ENCODE measurements at places on chromosomes 7 and 10.

DNA sequence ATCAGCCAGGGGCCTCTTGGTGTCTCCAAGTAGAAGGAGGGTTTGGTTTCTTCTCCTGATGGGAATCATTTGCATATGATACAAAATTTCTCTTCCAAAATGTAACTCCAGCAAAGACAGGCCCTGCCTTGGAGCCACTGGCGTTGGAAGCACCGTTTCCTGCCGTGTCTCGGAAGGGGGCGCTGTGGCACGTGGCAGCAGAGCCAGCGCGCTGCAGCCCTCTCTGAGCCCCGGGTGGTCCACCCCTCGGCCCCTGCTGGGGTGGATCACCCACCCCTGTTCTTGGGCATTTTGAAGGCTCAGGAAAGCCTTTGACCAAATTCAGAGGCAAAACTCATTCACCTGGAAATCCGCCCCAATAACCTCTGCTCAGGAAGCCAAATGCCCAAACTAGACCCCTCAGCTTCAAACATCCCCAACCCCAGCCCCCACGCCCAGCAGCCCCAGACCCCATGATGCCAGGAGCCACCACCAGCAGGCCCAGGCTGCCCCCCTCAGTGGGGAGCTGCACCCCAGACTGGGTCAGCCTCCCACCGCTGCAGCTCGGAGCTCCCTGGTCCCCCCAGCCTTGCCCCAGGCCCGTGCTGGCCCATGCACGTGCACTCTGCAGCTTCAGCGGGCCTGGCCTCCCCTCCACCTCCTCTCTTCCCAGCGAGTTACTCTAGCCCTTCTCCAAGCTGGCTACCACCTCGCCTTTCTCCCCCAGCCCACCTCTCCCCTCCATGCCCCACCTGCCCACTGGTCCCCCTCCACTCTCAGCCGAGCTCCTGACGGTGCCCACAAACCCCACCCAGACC, 29.5 kb upstream of the ELFN1 start:
- no peak for DNase-seq

DNA sequence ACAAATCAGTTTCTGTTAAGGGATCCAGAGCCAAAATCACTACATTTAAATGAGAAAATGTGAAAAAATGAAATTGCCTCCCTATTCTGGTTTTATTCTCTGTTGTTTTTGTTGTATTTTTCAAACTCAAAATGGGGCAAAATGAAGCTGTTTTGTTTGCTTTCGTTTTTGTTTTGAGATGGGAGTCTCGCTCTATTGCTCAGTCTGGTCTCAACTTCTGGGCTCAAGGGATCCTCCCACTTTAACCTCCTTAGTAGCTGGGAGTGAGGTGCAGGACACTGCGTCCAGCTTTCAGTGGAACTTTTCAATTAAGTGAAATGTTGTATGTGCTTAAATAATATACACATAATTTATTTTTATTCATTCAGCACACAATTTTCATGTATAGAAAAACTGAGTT, 205.0 kb downstream of the SORCS1 start:
- DNase-seq, result no peak

GRCh38 chr7:123096976-123097375, 101.5 kb upstream of the TAS2R16 start:
- no peak for DNase-seq

DNA sequence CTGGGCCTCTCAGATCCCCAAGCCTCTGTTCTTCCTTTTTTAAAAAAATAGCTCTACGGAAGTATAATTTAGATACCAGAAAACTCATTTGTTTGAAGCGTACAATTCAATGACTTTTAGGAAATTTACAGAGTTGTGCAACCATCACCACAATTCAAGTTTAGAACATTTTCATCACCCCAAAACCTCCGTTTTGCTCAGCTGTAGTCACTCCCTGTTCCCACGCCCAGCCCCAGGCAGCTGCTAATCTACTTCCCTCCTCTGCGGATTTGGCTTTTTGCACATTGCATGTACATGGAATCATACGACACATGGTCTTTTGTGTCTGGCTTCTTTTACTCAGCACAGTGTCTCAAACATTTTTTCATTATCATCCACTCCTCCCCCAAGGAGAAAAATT, 229.2 kb downstream of the TCF7L2 start:
- DNase-seq, result peak; percentile 27

GRCh38 chr7:143487566-143487965, 9.9 kb downstream of the TAS2R41 start:
- peak; percentile 56 for DNase-seq

GRCh38 chr7:7180725-7181449, 1.5 kb upstream of the C1GALT1 start:
- DNase-seq, result no peak

DNA sequence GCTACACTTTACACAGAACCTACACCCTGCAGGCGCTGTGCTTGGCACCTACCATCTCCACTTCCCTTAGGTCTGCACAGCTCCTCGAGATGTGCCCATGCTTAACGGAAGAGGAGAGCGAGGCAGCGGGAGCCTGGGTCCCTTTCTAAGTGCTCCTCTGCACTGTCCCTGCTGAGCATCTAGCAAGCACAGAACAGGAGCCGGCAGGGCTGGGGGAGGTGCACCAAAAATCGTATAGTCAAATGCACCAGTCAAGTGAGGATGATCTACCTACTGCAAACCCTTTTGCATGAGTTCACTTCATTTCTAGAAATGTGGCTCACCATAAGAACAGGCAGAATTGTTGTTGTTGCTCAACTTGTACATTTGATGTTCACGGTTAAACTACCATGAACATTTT, 267.7 kb downstream of the TNS3 start:
- no peak for DNase-seq

DNA sequence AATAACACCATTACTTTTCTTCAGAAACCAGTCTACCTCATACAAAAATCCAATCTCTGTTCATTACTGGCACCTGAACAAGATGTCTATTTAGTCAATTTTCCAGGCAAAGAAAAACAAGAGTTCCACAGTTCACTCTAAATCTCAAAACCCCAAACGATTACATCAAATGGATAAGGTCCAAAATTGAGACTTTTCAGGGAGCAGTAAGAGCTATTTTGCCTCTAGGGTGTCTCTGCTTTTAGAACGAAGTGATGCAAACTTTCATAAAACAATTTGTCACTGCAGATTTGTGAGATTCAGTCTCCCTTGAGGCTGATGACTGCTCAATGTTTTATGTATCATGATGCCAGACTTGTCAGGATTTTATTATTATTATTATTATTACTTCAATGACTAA, 937.0 kb upstream of the PHF14 start:
- DNase-seq, result no peak

DNA sequence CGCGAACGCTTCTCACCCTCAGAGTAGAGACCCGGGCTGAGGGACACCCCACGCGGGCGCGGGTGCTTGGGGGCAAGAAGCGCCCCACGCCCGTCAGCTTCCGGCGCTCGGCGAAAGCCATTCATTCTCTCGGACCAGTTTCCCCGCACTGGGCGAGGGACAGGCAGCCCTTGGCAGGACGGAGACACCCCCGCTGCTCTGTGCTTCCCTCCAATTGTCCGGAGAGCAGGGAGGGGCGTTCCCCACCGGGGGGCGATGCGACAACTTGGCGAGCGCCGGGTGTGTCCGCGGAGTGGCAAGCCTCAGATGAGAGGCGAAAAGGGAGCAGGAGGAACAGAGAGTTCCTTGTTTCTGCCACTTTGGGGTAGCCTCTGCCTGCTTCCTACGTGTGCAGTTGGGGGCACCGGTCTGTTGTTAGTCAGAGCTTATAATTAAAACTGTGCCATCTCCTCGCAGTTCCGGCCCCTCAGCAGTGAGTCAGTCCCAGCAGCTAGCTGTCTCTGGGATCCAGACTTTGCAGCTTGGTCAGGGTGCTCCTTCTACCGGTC, 1.7 kb downstream of the GPR158 start:
- DNase-seq, result no peak

DNA sequence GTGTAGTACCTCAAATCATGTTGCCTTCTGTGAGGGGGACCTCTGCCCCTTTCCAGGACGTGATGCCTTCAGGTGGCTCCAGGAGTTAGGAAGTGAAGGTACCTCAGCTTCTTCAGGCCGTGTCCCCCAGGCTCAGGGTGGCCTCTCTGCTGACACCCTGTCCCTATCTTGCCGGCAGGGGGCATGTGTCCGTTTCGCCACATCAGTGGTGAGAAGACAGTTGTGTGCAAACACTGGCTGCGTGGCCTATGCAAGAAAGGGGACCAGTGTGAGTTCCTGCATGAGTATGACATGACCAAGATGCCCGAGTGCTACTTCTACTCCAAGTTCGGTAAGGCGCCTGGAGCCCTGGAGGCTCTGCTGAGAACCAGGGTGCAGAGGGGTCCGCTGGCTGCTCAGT, 9.2 kb downstream of the CPSF4 start:
- DNase-seq, result no peak

DNA sequence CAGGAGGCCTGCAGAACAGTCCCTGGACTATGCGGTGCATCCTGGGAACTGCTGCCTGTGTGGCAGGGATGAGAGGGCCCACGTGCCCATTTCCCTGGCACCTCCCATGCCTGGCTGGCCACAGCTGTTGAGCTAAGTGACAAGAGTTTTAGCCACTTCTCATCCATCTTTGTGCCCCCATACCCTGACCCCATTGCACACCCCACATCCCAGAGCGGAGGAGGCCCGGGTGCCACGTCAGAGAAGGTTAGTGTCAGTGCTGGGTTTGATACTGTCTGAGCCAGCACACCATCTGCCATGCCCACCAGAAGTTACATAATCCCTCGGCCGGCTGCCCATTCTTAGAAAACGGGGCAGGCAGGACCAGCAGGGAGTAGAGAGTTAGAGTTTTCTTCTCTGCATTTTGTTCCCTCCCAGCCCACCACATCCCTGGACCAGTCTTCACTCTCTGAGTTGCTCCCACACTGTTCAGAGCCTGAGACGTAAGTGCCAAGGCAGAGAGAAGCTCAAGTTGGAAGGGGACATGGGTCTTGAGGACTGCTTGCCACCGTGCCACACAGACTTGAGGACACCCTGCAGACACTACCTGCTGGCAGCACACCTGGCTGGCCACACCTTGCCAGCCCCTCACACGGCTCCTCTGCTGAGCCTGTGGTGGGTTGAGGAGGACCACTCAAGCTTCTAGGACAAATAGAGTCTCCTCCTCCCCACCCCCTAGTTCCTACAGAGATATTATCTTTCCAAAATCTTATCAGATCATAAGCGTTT, 13.1 kb downstream of the UNC5B start:
- DNase-seq, result no peak

GRCh38 chr10:110008518-110009339, 945 bp downstream of the ADD3 start:
- no peak for DNase-seq

GRCh38 chr10:102233997-102234396, 7.3 kb downstream of the PITX3 start:
- no peak for DNase-seq

- no peak for DNase-seq
Observed at GRCh38 chr10:88333248-88333630, 249.9 kb downstream of the RNLS start.

- peak; percentile 28 for DNase-seq
Observed at GRCh38 chr10:74177140-74177677, 26.2 kb downstream of the ADK start.

- no peak for DNase-seq
Observed at GRCh38 chr7:90657481-90657880, 61.4 kb downstream of the CDK14 start.

DNA sequence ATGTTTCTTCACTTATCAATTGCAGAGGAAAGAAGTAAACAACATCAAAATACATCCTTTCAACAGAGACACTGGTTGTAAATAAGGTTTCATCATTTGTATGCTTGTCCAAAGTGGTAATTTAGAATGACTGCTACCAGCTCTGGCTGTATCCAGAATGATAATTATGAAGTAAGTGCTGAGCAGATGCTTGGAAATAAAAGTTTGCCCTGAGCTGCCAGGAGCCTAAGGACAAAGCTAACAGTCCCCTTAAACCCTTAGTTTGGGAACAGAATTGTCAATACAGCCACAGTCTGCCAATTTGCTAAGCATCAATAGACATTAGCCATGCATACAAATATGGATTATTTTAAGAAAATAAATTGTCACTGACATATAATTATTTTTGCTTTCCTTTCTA, 147.0 kb upstream of the SLC13A1 start:
- DNase-seq, result no peak

DNA sequence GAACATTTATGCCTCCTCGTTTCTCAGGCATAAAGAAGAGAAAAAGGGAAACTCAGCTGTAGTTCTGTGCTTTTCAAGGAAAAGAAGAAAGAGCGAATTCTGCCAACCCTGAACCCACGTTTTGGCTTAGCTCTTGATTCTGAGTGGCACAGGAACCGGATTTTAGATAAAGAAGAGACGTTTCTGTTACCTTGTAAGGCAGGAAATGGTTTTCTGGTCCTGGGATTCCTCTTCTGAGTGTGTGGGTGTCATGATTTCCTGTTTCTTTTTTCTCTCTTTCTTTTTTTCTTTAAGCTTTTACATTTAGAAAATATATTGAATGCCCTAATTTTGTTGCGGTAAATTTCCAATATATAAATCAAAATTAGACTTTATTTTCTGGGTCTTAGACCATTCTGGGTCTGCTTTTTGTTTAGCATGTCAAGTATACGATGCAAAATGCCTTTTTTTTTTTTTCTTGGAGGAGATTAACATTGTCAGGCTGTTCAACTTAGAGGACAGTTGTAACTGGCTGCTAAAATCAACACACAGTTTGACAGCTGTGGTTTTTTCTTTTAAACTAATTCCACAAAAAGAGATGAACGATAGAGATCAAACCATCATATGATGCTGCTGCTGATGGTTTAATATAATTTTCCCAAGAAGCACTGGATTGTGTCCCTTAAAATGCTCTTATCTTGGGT, 190.8 kb downstream of the GATA3 start:
- no peak for DNase-seq

- DNase-seq, result no peak
Observed at GRCh38 chr10:113866551-113867394, 12.3 kb downstream of the NHLRC2 start.

DNA sequence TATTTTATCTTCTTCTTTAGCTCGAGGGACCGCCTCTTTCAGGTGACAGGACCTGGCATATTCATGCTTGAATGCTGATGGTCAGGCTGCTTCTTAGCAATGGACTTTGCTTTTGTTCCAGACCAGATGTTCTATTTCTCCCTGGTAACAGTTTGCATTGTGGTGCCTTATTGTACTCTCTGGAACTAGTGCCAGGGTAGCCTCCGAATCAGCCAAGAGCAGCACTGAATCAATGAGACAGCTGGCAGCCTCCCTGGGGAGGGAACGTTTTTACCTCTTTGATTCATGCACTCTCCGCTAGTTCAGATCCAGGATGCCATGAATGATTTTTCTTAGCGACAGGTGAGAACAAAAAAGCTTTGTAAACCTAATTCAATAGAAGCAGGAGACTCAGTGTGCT, 54.1 kb upstream of the NXPH1 start:
- no peak for DNase-seq

DNA sequence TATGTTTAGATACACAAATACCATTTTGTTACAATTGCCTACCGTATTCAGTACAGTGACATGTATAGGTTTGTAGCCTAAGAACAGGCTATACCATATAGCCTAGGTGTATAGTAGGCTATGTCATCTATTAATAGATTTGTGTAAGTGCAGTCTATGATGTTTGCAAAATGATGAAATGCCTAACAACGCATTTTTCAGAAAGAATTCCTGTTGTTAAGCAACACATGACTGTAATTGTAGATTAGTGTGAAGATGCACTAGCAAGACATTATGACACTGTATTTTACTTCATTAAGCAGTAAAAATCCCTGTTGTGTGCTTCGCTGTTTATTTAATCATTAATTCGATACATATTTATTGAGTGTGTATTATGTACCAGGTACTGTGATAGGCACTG, 446.0 kb downstream of the SUGCT start:
- no peak for DNase-seq

GRCh38 chr7:80287400-80288174, 153.0 kb downstream of the GNAI1 start:
- no peak for DNase-seq

- no peak for DNase-seq
Observed at GRCh38 chr7:94980418-94981142, 73.2 kb downstream of the PPP1R9A start.
